ENCODE measurements at places on chromosomes 2 and 18. TPM values are rescaled to one million over a fixed set of nuclear protein-coding genes. Genes with fewer than 3 reads are reported as not detected.

ZAP70 gene
- 1.3 TPM for total RNA-seq

HAAO gene
- total RNA-seq = not detected

PIEZO2 gene
- total RNA-seq = 50.1 TPM

SCG2 gene
- total RNA-seq = 38.7 TPM

ADD2 gene
- 373 TPM for total RNA-seq

RIT2 gene
- not detected for total RNA-seq

SMYD1 gene
- 0.25 TPM for total RNA-seq

NTSR2 gene
- total RNA-seq = not detected

COPS8 gene
- 55.8 TPM for total RNA-seq

PROM2 gene
- total RNA-seq = 5.4 TPM

MFF gene
- 108 TPM for total RNA-seq

NT5C1B gene
- total RNA-seq = not detected

TFCP2L1 gene
- 0.07 TPM for total RNA-seq

ZBTB7C gene
- 10.6 TPM for total RNA-seq

SLC23A3 gene
- total RNA-seq = 1.1 TPM

HEATR5B gene
- total RNA-seq = 33.5 TPM

LINC00305 gene
- not detected for total RNA-seq

SLC4A3 gene
- 24.4 TPM for total RNA-seq

CFAP210 gene
- 0.32 TPM for total RNA-seq
